EH (cell line): ENCODE measurements at places on chromosomes 6 and 20.

GRCh38 chr6:14502551-14502950, 385.0 kb downstream of the CD83 start:
- DNase-seq: no peak

GRCh38 chr6:99119109-99120031, 171.6 kb upstream of the FBXL4 start:
- peak; percentile 57 for DNase-seq

DNA sequence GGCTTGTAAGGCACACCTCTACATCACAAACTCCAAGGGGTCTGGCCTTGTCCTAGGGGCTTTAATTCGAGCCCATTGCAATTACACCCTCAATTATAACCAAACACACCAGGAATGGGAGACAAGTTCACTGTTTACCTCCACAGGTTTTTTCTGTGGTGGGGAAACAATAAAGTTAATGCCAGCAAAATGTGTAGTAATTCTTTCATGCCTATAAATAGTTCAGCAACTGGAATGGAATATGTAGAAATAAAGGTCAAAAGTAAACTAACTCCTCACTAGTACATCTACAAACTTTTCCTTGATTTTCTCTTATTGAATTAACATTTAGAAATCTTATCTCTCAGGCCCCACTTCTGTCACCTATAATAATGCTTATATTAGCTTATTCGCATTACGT, 27.1 kb upstream of the RIPK1 start:
- no peak for DNase-seq

GRCh38 chr6:131073577-131073976, 10.5 kb upstream of the EPB41L2 start:
- no peak for DNase-seq

- no peak for DNase-seq
Observed at GRCh38 chr6:119323478-119323877, 26.1 kb downstream of the MAN1A1 start.

- no peak for DNase-seq
Observed at GRCh38 chr20:43238266-43238665, 48.6 kb upstream of the PTPRT start.

- peak; percentile 82 for DNase-seq
Observed at GRCh38 chr6:108559884-108560462, 744 bp upstream of the FOXO3 start.

DNA sequence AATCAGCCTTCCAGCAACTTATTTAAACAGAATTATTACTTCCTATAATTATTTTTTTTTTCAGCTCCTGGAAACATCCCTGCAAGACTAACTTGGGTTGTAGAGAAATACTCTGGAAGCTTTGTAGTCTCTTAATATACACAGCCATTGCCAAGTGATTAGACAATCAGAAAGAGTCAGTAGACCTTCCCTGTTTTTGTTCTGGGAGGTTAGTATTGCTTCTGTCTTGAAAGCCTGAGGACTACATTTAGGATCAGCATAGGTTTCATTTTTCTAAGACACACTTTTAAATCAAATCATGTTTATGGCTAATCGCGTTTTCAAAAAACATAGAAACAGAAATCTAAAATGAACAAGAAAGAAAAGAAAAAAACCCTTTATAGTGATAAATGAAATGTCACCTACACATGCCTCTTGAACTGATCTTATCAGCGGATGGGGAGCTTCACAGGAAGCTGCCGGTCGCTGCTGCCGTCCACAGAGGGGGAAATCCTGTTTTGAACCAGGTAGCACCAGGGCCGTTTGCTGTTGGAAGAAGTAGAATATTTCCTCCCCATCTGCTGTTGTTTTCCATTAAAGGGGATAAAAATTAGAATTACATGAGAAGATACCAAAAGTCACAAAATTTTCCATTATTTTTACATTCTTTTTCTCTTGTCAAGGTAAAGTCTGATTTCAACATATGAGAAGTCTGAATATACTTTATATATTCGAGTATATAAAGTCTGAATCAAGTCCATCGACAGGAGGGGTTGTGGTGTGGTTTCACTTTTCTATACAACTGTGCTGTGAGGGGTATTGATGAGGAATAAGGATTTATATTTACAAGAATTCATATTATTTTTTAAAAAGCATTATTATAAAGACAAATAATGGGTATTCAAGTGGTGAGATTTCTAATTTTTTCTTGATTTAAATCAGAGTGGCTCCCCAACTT, 94.6 kb downstream of the ARMC2 start:
- DNase-seq: no peak

GRCh38 chr6:65646544-65646943, 60.5 kb downstream of the EYS start:
- no peak for DNase-seq
